ENCODE measurements at places on chromosomes 3 and 15.

GRCh38 chr3:136811701-136812100 lies 7.2 kb upstream of the SLC35G2 start:
- no peak for DNase-seq

GRCh38 chr3:129316248-129317013 lies 37.8 kb downstream of the HMCES start:
- DNase-seq = peak; percentile 80

GRCh38 chr15:64681424-64682024 lies 93.9 kb downstream of the RBPMS2 start:
- no peak for DNase-seq

GRCh38 chr3:41575724-41576123 lies 376.4 kb downstream of the CTNNB1 start:
- DNase-seq = no peak

DNA sequence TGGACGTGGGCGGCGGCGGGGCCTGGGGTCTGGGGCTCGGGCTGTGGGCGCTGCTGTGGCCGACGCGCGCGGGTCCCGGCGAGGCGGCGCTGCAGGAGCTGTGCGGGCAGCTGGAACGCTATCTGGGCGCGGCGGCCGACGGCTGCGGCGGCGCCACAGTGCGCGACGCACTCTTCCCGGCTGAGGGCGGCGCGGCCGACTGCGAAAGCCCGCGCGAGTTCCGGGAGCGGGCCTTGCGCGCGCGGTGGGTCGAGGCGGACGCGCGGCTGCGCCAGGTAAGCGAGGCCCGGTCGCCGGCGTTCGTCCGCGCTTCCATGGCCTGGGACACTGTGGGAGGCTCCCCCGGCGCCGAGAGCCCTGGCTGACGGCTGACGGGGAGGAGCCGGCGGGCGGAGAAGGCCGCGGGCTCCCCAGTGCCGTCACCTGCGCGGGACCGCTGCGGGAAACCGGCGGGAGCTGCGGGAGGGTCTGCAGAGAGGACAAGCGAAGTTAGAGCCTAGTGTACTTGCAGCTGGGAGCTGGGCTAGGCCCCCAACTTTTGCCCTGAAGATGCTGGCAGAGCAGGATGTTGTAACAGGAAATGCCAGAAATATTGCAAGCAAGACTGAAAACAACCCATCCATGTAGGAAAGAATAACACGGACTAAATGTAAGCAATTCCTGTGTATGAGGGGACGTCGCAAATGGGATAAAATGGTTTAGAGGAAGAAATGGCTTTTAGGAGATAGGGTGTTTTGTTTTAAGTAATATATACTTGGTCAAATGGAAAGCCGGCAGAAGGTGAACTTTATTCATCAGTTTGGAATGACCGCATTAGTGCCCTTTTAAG lies 847 bp downstream of the WHAMM start:
- DNase-seq = peak; percentile 5

DNA sequence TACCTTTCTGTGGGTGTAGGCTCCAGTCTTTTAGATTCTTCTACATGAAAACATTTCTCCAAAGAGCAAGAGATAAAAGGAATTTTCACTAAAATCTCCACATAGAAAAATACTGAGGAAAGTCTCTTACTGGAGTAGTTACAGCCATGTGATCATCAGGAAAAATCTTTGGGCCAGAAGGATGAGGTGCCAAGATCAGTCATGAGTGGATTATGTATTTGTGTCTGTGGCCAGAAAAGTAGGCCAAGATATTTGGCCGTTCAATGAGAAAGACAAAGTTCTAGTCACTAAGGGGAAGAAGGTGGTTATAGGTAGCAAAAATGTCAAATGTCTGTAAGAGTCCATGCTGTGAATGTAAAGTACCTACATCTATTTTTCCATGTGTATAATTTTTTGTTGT lies 339.3 kb downstream of the NSUN3 start:
- no peak for DNase-seq

DNA sequence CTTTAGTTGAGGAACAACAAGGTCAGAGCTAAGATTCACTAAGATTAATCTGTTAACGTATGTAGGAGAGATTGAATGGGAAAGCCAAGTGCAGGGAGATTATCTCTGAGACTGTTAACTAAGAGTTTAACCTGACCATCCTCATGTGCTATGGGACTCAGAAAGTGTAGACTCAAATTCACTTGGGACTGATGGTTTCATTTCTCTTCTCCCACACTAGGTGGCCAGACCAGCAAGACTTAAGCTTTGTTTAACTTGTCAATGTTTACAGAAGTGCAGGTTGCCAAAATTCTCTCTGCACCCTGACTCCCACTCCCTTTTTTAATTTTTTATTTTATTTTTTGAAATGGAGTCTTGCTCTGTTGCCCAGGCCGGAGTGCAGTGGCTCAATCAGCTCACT lies 6.3 kb upstream of the HEXA start:
- no peak for DNase-seq

- no peak for DNase-seq
These were observed 30.2 kb downstream of the KCNAB1 start for GRCh38 chr3:156150434-156151066.

GRCh38 chr3:45889337-45889736 lies 3.0 kb downstream of the CCR9 start:
- DNase-seq = no peak

DNA sequence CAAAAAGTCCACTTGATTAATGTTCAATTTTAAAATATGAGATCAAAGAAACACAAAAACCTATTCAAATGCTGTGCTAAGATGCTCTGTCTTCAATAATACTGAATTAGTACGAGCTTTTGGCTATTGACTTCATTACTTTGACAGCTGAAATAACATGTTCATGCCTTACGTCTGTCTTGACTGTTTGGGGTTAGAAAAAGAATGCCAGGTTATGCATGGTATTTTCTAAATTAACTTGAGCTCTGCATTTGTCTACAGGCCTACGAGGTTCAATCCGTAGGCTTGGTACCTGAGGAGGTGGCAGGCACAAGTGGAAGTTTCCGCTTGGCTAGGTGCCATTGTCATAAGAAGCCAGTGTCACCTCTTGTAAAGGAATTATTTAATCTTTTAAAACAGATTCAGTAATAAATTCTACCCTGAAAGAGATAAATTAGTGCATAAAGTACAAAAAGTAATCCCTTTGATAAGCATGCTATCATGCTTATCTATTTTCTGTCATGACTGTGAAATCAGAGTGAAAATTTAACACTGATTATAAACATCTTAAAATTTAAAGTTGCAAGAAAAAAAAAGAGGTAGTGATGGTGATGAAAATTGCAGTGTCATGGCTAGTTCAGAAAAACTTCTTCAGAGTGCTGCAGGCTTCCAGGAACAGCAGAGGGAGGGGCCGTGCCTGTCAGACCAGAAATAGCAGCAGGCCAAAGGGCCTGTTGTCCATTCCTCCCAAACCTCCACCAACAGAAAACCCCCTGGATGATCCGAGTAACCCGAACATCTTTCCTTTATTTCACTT lies 115.7 kb downstream of the ARRDC4 start:
- no peak for DNase-seq

DNA sequence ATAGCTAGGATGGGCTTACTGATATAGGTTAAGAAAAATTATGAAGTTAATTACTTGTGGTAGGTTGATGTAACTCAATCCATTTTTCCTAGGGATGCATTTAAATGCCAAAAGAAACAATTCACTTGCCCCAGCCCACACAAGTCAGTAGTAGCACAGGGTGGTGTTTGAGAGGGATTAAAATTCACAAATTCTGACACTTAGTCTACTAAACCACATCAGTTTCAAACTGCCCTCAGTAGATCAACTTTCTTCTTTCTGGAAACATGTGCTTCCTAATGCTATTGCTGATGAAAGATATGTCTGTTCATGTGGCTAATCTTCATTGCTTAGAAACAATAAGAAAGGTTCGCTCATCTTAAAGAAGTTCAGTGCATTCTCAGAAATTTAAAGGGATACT lies 160.6 kb downstream of the EPHA3 start:
- no peak for DNase-seq

GRCh38 chr15:57156210-57156884 lies 220.0 kb upstream of the CGNL1 start:
- DNase-seq = no peak

DNA sequence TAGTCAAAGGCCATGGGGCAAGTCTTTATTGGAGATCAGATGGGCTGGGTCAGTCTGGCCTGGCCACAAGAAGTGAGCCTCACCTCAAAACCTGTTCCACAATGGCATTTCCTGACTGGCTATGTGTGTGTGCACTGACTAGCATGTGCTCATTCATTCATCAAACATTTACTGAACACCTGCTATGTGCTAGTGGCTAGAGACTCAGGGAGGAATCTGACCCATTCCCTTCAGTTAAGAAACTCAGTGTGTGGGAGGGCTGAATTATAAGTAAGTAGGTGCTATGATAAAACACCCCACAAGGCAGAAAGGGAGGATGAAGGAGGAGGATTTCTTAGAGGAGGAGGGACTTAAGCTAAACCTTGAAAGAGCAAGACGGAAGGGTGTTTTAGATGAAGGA lies 5.4 kb upstream of the CGNL1 start:
- DNase-seq = no peak

GRCh38 chr3:24017305-24017704 lies 72.2 kb downstream of the NR1D2 start:
- no peak for DNase-seq

DNA sequence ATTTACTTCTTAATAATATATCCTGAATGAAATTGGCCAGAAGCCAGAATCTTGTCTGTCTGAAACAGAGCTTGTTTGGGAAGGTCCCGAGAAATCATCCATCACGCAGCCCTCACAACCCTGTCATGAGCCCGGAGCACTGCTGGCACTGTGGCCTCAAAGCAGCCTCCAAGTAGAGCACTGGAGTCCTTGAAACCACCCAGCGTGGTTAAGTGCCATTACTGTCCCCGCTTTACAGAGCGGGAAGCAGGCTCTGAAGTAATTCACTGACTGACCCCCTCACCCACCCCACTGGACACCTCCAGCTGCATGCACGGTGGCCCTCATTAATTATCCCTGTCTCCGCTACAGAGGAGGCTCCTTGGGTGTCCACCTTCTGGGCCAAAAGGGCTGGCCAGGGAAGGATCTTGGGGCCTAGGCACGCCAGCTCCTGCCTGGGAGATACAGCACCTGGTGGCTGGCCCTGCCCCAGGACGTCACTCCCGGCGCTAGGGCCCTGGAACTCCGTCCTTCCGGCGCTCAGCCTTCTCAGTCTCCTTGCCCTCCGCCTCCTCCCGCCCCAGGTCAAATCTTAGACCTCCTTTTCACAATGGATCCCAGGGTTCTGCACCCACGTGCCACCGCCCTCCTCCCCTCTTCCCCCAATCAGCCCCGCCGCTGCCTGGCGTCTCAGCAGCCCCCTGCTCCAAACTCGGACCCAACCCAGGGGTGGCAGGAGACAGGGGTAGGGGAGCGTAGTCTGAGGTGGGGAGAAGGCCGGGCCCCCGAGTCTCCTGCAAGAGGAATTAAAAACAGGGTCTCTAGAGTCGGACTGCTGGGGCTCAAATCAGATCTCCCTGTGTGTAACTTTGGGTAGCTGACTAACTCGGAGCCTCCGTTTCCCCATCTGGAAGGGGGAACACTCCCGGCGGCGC lies 1.1 kb downstream of the TKT start:
- peak; percentile 24 for DNase-seq

- no peak for DNase-seq
These were observed 486.1 kb upstream of the GOLIM4 start for GRCh38 chr3:168581771-168582225.

GRCh38 chr3:174219738-174220137 lies 639.4 kb upstream of the NAALADL2 start:
- no peak for DNase-seq

DNA sequence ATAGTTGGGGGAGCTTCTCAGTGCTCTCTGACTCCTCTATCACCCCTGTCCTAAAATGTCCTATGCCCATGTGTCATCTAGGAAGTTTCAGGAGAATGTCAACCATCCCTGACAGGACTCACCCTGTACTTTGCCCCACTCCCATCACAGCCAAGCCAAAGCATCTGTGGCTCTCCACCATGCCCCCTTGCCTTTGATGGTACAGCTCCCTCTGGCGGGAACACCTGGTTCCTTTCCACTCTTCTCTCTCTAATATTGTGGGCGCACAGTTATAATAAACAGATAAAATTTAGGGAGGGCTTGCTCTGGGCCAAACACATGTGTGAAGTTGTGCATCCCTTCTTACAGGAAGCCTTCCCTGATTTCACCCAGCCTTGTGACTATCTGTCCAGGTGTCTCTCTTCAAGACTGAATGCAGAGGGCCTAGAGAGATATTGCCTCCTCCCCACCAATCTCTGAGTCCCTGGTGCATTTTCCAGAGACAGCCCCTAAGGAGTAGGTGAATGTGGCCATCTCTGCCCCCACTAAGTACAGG lies 62.8 kb downstream of the ISG20 start:
- DNase-seq = no peak

GRCh38 chr3:194993896-194994295 lies 277.1 kb downstream of the XXYLT1 start:
- DNase-seq = no peak

GRCh38 chr3:138686771-138687221 lies 78.2 kb downstream of the FAIM start:
- no peak for DNase-seq

DNA sequence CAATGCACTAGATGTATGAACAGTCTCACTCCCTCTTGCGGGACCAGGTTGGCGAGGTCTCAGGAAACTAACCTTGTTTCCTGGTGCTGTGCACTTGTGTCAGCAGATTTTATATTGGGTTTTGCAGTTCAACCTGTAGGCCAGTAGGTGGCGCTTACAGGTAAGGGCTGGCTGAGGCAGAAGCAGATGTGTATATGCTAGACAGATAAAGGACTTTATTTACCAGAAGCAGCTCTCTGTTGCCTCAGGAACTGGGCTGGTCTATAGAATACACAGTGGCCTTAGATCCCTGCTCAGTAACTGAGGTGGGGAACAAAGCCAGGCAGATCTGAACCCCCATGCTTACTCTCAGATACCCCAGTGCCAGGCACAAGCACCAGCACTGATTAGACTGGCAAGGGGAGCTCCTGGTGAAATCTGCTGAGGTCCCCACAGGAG lies 296.8 kb downstream of the DOCK3 start:
- DNase-seq = no peak

DNA sequence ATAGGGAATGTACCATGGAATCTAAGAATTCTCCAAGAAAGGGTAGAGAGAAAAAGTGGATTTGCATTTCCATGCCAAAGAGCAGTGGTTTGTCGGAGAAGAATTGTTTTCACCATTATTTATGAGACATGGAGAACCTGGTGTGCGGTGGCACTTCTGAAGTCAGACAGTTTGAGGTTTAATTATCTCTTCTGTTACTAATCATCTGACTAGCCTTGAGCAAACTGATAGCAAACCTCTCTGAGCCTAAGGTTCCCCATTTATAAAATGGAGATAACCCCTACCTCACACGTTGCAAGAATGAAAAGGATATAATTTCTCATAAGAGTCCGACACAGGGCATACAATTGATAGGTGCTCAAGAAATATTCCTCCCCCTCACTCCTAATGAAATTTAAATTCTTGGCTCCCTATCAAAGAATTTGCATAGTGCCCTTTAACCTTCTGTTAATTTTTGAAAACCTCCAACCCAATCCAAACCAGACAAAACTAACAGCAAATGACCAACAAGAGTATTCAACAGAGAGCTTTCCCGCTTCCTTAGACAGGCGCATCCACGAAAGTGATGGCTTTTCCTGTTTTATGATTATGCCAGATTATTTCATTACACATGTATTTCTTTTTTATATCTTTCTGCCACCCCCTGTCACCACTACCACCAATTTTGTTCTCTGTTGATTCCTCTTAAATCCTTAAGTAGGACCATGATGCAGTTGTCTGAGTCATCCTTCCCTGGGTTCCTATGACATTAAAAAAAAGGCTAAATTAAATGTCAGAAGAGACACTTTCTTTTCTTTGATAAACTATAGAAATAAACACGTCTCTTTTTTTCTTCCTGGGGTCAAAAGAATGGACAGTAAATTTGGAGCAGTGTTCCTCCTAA lies 28.5 kb downstream of the TMEM212 start:
- DNase-seq = no peak

- DNase-seq = no peak
These were observed 6.4 kb downstream of the GNAI2 start for GRCh38 chr3:50242381-50242770.

Data from stimulated activated CD4-positive, alpha-beta T cell treated with anti-CD3 and anti-CD28 coated beads, Interleukin-15, amount 100 ng/mL, for 1 hour (primary cell).